ENCODE measurements at places on chromosomes 5 and 9.

DNA sequence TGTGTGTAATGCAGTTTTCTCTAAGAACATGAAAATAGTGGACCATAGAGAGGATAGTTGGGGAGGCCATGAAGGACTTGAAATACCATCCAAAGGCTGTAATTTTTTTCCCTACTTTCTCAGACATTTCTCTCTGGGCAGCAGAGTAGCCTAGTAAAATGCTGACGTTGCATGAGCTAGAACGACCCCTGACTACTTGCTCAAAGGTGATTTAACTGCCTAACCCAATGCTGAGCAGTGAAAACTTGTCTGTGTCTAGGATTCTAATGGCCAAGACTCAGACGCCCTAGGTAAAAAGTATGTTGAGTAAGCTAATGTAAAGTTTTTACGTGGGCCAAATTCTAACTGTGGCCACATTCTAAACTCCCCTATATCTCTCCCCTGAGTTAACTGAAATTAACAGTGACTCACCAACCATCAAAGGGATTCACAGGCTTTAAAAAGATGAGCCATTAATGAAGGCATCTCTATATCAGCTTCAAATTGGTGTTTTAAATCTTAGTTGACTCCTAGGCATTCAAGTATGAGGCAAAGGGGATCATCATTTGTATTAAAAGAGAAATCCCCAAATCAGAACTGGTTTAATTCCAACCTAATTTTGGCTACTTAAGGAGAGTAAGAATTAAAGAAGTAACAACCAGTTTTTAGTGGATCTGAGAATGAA lies 121.0 kb upstream of the GAS1 start:
- no peak for DNase-seq

DNA sequence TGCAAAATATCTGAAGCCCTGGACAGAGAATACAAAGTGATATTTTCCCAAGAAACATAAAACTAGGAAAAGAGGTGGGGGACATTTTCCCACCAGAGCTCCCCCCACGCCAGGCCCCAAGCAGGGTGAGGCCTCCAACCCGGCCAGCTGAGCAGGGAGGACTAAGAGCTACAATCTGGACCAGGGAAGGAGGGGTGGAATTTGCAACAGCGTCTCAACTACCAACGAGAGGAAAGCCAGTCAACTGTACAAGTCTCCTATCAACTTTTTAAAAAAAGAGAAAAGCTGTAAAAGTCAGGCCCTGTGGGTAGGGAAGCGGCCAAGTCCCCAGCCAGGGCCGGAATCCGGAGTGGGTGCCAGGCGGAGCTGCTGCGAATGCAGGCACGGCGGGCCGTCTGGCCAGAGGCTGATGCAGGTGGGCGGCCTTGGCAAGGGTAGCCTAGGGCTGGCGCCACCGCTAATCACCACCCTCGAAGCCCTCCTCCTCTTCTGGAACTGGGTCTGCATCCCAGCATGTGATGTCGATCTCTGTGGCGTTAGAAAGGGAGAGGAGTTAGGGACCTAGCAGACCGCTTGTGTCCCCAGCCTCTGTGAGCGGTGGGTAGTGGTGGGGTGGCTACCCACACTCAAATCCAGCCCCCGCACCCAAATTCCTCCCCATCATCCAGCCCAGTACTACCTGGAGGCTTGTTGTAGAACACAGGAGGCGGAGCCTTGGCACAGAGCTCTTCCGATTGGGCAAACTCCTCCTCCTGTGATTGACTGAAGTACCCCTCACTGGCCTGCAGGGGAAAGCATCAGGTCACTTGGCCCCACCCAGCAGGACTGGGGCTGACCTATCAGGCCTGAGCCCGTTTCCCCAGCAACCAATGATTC lies 10.6 kb downstream of the PRR7 start:
- no peak for DNase-seq

DNA sequence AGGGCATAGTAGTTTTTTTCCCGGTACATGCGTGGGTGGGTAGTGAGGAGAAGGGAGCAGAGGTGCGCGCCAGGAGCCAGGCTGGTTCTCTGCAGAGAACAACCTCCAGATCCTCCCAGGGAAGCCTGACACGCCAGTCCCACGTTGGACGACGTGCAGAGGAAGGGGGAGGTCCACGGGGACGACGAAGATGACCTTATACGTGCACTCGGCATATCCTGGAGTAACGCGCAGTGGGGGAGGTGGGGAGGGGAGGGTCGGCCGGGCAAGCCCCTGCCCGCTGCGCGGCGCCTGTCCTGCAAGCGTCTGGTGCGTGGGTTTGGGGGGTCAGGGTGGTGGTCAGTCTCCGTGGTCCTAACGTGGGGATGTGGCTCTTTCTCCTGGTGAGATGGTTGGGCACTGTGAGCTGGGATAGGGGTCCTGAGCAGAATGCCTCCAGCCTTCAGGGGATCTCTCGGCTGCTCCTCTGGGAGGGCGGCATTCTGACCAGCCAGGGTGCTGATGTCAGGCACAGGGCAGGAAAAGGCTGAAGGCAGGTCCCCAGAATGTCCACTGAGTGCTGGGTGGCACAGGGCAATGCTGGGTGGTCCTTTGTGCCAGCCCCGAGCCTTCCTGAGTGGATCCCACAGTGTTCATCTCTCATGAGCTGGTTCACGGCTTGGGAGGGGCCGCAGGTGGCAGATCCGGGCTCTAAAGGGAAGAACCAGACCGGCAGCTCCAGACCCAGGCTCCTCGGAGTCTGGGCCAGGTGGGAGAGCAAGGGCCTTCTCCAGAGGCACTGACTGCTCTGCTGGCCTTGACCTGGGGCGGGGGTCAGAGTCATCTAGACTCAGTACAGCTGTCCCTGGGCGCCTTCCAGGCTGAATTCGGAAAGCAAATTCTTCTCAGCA lies 10.5 kb upstream of the SCGB3A1 start:
- no peak for DNase-seq

DNA sequence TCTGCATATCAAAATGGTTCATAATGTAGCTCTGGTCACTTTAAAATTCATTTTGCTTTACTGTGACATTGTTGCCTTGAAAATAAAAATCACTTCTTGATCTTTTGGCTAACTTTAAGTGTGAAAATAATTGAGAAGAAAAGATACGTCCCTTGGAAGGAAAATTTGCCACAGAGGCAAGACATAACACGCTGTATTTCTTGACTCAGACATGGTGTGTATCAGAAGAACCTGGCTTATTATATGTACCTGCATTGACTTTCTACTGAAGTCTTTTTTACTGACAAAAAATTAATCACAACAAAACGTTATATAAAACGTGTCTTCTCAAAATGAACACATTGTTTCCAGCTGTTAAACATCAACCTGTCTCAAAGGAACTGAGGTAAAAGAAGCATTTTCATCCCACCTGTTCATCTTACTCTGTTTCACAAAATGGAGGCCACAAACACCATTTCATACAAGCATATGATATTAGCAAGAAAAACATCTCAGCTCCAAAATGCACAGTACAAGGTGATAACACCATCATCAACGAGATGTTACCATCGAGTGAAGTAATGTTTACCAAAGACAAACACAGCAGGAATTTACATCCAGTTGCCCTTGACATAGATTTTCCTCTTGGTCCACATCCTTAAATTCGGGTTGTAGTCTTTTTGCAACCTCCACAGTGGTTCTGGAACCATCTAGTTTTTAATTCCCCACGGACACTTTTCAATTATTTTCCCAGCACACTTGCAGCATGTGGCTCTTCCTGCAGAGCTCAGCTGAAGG lies 179.9 kb downstream of the GLIS3 start:
- DNase-seq: no peak

- DNase-seq: no peak
Measured at GRCh38 chr9:133205996-133206931, 2.8 kb downstream of the OBP2B start.

- DNase-seq: no peak
Measured at GRCh38 chr9:115413766-115414382, 295.9 kb upstream of the TNC start.

DNA sequence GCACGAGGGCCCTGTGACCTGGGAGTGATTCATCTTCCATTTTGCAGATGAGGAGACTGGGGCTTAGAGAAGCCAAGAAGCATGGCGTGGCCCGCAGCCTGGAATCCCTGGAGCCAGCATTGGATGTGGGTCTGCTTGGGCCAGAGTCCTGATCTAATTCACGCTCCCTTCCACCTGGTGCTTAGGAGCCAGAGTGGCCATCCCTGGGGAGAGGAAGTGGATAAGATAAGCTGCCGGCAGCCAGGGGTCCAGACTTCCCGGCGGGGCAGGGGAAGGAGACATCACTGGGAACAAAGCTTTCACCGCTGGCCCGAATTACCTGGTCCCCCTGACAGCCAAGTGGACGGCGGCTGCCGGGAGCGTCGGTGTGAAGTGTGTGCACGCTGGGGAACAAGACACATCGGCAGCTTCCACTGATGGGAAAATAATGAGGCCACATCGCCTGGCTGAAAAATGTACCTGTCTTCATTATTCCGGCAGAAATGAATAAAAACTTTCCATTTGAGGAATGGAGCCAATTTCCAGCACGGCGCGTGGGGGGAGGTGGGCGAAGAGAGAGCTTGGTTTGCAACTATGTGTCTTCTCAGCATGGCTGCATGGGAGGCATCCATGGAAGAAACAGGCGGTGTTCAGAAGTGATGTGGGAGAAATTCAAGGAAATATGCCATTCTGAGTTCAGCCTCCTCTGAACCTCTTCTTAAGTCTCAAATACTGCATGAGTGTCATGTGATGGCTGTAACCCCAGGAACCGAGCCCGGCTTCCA lies 78.5 kb downstream of the OLFM1 start:
- no peak for DNase-seq

DNA sequence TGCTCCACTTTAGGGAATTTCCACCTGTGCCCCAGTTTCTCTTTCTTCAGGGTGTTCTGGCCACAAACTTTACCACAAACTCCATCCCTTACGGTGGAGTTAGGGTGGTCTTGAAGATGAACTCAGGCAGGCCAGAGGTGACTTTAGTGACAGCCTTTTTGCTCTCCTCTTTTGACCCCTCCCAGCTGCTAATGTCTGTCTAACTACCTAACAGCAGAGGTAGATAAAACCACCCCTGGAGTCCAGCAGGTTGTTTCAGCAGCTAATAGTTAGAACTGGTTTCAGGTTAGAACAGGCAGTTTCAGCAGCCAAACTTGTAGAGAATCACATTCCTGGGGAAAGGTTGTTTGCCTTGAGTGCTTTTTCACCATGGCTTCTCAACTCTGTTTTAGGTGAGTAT lies 971.3 kb upstream of the CDH18 start:
- DNase-seq: no peak

GRCh38 chr5:141359790-141360426 lies at the start of gene PCDHGB2:
PCDHGB2 (plus strand) TSS chr5:141359994; CDS start chr5:141360136, 142 bp downstream.
- no peak for DNase-seq

GRCh38 chr5:130624805-130625204 lies 540.3 kb downstream of the HINT1 start:
- no peak for DNase-seq

GRCh38 chr9:110746211-110746930 lies 77.8 kb downstream of the MUSK start:
- no peak for DNase-seq

DNA sequence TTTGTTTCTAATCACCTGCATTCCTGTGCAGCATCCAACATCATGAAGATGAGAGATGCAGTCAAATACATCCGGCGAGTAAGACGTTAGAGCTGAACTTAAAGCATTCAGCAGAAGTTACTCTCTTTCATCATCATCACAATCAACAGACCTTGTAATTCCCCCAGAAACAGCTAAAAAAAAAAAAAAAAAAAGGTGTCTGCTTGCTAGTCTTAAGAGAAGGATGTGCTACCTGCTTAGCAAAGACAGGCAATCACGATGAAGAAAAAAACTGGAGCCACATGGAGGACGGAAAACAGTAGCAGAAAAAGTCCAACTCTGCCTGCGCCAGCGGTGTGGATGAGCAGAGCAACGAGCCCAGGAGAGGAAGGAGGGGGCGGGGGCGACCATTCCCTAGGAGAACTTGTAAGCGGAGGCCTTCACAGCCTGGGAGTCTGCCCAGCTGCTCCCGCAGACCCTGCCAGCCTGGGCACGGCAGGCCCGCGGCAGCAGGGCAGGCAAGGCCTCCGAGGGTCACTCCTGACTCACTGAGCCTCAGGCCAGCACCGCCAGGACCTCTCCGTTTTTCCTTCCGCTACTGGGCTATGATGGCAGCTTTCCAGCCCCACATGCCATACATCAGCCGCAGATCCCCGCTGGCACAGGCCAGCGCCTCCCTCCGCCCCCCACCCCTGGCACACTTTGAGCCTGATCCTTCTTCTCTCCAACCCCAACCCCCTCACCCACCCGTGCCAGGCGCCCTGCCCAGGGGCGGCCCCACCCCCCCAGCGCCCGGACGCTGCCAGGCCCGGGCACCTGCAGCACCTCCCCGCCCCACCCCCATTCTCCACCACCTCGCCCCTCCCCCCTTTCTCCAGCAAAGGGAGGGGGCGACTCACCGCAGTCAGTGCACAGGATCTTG lies 1.4 kb downstream of the NRG2 start:
- DNase-seq: no peak

GRCh38 chr5:67292201-67292940 lies 95.8 kb upstream of the CD180 start:
- DNase-seq: no peak

DNA sequence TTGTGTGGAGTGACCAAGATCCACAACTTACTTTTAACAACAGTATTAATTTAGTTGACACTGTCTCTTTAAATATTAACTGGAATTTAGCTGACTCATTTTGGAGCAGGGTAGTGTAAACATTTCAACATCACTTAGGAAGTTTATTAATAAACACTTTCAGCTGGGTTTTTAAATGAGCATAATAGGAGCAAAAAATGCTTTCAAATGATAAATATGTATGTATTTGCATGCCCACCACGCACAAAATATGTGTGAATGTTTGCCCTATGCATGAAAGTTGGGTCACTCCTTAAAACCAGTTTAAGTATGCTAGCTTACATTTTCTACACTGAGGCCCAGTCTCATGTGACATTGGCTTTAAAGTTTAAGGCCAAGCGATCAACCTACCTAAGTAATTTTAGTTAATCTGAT lies 2.9 kb downstream of the ZFAND5 start:
- no peak for DNase-seq

DNA sequence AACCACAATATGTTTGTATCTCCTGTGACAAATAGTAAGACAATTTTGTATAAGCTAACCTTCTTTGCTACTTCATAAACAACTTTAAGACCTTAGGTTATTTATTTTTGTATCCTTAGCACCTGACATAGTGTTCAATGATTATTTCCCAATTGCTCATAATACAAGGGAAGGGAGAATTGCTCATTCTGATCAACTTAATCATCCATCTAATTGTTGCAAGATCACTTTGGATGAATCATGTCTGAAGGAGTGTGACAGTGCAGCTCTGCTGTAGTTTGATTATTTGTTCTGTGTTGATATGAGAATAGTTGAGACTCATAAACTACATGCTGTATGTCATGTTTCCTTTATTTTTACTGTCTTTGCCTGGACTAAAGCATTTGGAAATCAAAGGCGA lies 721.3 kb upstream of the SEMA6A start:
- DNase-seq: no peak

DNA sequence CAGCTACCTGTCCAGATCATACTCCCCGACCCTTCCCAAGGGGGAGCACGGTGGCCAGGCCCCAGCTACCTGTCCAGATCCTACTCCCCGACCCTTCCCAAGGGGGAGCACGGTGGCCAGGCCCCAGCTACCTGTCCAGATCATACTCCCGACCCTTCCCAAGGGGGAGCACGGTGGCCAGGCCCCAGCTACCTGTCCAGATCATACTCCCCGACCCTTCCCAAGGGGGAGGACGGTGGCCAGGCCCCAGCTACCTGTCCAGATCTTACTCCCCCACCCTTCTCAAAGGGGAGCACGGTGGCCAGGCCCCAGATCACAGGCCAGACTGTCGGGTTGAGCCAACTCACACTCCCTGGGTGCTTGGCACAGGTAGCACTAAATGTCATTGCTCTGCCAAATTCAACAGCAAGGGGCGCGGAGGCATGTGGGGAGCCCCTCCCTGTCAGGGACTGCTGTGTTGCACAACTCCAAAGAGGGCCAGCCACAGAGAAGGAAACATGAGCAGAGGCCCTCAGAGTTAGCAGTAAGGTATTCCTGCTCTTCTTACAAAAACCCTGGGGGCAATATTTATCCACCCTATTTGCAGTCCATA lies 136.9 kb downstream of the OLFM1 start:
- no peak for DNase-seq

All from stimulated activated CD8-positive, alpha-beta memory T cell treated with anti-CD3 and anti-CD28 coated beads, Interleukin-2, amount 100 ng/mL, for 48 hours (primary cell).